ENCODE measurements at places on chromosomes 11 and 22. TPM values are rescaled to one million over a fixed set of nuclear protein-coding genes. Genes with fewer than 3 reads are reported as not detected.

DNA sequence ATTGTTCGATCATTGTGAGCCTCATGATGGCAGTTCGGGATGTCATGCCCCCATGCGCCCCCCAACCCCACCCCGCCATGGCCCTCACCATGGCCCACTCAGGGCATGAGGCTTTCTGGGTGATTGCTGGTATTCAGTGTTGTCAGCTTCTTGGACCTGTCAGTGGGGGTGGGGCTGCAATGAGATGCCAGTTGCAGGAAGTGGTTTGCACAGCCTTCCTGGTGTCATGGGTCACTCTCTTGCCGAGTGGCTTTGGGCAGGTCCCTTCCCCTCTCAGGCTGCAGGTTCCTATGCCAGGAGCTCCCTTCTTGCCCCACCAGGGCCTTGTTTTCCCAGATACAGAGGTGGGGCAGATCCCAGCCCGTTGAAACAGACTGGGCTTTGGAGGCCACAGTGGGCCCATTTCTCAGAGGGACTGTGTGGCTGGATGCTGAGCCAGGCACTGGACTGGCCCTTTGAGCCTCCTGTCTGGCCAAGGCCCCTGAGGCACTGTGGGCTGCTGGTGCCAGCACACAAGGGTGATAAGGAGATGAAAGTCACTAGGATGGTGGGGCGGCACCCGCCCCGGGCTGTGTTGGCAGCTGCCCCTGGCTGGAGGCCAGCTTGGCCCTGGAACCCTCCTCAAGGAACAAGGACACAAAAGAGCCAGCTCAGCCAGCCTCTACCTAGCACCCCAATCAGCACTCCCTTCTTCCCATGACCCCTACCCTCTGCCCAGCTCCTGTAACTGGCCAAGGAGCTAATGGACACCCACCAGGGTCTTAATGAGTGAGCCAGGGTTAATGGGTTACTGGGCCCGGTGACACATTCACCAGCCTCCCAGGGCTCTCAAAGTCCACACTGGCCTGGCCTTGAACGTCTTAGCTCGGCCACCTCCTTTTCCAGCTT lies 1.5 kb upstream of the GGT1 start:
- H3K27me3 ChIP-seq = no peaks in the 10 kb centered on the region
- H3K4me1 ChIP-seq = peaks cover 19% of the 10 kb centered on the region
- no peak overlapping the region for H3K27ac ChIP-seq
- DNase-seq = peak; percentile 40
- H3K36me3 ChIP-seq = no peaks in the 10 kb centered on the region

DNA sequence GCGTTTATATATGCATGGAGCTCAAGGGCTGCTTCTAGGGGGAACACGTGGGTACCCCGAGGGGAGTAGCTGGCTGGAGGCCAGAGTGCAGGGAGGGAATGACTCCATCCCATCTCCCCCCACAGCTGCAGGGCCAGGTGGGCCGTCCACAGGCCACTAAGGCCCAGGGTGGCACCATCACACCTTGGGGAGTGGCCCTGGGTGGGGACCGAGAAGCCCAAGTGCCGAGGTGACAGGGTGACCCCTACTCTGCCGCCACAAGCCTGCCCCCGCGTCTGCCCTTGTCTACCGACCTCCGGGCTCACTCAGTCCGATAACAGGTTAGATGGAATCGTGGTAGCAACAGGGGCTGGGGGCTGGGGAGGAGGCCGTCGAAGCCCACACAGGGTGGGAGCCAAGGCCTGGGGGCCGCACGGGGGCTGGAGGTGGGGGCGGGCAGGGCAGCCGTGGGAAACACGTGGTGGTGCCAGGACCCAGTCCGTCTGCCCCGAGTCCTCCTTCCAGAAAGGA lies 125.7 kb downstream of the KCNQ1OT1 start:
- no peak for DNase-seq
- no peaks in the 10 kb centered on the region for H3K36me3 ChIP-seq
- no peaks in the 10 kb centered on the region for H3K27me3 ChIP-seq
- H3K4me3 ChIP-seq = no peak overlapping the region
- H3K4me1 ChIP-seq = no peaks in the 10 kb centered on the region

GRCh38 chr11:127114035-127114434 lies 113.5 kb upstream of the KIRREL3 start:
- H3K4me3 ChIP-seq = no peak overlapping the region
- H3K27me3 ChIP-seq = peaks cover 2% of the 10 kb centered on the region
- no peak overlapping the region for H3K27ac ChIP-seq
- H3K4me1 ChIP-seq = no peaks in the 10 kb centered on the region

- H3K36me3 ChIP-seq = no peaks in the 10 kb centered on the region
- H3K4me3 ChIP-seq = no peak overlapping the region
- H3K27me3 ChIP-seq = peaks cover 19% of the 10 kb centered on the region
Observed at GRCh38 chr11:44863231-44863630, 87.5 kb downstream of the TP53I11 start.

GRCh38 chr22:49152127-49152938 lies 675.3 kb downstream of the BRD1 start:
- no peak for DNase-seq
- H3K36me3 ChIP-seq = no peaks in the 10 kb centered on the region
- H3K4me3 ChIP-seq = no peak overlapping the region
- no peak overlapping the region for H3K27ac ChIP-seq

- DNase-seq = no peak
- peaks cover 11% of the 10 kb centered on the region for H3K27me3 ChIP-seq
- H3K4me3 ChIP-seq = no peak overlapping the region
- peaks cover 3% of the 10 kb centered on the region for H3K4me1 ChIP-seq
- no peaks in the 10 kb centered on the region for H3K36me3 ChIP-seq
Observed at GRCh38 chr22:17431179-17431578, 61.9 kb downstream of the CECR2 start.

PKNOX2 gene
- not detected for total RNA-seq

BIRC3 gene
- total RNA-seq = 102 TPM

BTBD18 gene
- total RNA-seq = not detected

GDPD4 gene
- total RNA-seq = not detected
